ENCODE measurements at places on chromosomes 1 and 21. TPM values are rescaled to one million over a fixed set of nuclear protein-coding genes. Genes with fewer than 3 reads are reported as not detected.

Gene NR5A2
- 16.0 TPM for total RNA-seq

Gene NGF
- total RNA-seq, result 10.9 TPM

Gene E2F2
- not detected for total RNA-seq

Gene MROH7
- 5.1 TPM for total RNA-seq

Gene FCRL4
- total RNA-seq, result not detected

Gene DCDC2B
- total RNA-seq, result 0.62 TPM

Gene TTLL10
- total RNA-seq, result not detected

Gene A3GALT2
- total RNA-seq, result 0.58 TPM

Gene FLAD1
- total RNA-seq, result 12.6 TPM

Gene SPRR2G
- not detected for total RNA-seq

Gene XCL1
- total RNA-seq, result not detected

Gene KRTAP11-1
- not detected for total RNA-seq

Gene RXFP4
- not detected for total RNA-seq

Gene FAM72B
- total RNA-seq, result not detected

Gene RBP7
- 2.5 TPM for total RNA-seq

Gene S100A7
- not detected for total RNA-seq

Gene CNR2
- total RNA-seq, result not detected

Gene GFI1
- total RNA-seq, result 2.4 TPM

Gene MMEL1
- total RNA-seq, result 4.8 TPM

Gene CRNN
- not detected for total RNA-seq

GRCh38 chr1:205004351-205004750, 38.7 kb upstream of the CNTN2 start:
- no peak for DNase-seq

DNA sequence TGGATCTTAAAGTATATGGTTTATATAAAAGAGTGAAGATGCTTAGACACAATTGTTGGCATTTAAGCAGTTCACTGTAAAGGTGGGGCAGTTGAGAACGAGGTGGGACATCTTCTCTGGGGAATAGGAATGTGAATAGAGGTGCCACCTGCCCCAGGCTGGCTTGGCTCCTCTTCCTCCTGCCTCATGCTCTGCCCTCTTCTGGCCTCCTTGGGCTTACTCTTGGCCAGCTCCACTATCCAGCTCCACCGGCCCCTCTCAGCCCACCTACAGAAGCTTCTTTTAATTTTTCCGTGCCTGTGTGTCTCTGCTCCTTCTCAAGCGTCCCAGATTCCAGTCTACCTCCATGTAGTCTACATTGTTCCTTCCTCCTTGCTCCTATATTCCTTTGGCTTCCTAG, 122.1 kb downstream of the NUF2 start:
- no peak for DNase-seq

DNA sequence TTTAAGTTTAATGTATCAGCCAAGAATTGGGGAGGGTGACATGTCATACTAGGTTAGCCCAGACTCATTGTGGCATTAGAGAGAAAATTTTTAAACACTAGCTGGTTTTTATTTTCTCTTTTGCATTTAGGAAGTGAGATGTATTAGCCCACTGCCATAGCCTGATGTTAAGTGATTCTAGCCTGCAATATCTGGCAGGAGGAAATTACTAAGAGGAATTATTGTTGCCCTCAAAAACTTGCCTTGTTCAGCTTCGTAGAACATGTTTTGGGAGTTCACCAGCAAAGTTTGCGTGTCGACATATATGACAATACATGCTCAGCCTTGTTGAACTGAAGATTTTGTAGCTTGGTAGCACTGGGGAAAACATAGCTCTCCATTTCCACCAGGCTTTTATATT, 12.5 kb downstream of the ADAM30 start:
- no peak for DNase-seq

GRCh38 chr1:193185211-193185610, 1.2 kb downstream of the B3GALT2 start:
- DNase-seq, result no peak

GRCh38 chr1:162136760-162137159, 67.3 kb downstream of the NOS1AP start:
- no peak for DNase-seq

DNA sequence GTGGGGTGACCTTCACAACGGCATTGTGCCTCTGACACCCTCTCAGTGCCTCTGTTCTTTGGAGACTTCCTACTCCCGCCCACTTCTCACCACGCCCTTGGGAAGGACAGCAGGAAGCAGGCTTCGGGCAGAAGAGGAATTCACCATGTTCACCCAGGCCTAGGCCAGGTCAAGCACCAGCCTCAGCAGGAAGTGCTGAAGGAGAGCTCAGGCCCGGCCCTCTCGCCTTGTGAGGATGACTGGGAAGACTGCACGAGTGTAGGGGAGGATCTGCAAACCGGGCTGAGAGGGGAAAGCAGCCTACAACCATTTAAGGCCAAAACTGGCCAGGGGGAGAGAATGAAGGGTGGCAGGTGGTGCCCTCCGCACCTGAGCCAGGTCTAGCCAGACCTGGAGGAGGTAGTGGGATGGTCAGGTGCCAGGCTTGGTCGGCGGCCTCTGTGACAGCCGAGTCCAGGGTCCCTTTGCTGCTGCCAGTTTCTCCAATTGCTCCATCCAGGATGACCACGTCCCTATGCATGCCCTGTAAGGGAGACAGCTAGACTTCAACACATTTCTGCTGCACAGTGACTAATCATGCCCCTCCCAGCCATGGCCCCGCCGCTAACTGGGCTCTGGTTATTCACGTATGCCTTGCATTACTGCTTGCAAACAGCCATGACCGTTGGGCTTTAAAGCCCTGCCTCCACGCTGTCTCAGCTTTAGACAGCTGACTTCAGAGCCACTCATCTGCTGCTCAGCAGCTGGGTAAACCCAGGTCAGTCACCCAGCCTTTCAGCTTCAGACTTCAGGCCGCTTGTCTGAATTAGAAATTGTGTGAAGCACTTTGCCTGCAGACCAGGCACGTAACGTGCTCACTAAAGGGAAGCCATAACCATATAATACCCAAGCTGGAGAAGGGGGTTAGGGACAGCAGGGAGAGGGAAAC, 8.9 kb downstream of the MRTO4 start:
- no peak for DNase-seq

DNA sequence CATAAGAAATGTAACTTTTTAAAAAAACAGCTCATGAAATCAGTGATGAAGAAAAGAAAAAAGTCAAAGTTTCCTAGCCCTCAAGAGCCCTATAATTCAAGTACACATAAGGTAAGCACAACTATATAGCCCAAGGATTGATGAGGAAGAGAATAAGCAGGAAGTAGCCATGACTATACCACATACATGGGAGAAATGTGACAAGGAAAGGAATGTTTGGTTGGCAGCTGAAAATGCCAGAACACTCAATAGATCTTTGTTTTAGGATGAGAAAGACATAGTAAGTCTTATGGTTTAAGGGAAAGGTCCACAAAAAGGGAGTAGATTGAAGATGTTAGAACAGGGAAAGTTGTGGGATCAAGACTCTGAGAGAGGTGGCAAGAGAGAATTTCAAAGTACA, 5.7 kb downstream of the DOCK7 start:
- no peak for DNase-seq

DNA sequence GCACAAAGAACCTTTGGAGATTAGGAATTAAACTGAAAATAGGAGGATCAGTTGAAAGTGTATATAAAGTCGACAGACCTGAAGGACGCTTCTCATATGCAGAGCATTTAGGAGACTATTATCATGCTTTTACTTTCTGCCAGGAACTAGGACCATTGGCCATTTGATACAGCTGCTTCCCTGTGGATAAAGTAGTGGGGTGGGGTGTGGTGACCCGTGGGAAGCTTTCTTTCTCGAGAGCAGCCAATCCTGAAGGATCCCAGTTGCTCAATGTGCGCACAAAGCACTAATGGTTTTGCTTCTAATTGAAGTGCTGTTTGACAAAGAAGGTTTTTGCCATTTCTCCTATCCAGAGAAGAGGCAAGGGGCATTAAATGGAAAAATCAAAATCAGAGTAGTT, 14.9 kb upstream of the CD55 start:
- DNase-seq, result no peak

- no peak for DNase-seq
Measured at GRCh38 chr1:230270559-230271281, 155.4 kb downstream of the PGBD5 start.

DNA sequence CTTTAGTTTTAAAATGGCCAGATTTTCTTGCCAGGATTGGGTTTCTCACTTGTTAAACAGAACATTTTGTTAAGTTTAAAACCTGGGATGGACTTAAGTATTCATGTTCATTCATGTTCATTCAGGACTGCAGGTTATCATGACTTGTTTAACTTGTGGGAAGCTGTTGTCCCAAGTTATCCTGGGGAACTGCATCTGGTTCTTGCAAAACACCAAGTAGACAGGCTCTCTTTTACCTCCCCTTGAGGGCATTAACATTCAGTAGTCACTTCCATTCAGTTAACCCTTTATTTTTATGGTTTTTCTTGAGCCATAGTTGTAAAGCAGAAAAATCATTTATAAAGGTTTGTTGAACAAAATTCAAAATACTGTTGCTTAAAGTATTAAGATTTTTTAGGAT, 8.1 kb downstream of the SOD1 start:
- DNase-seq, result no peak

GRCh38 chr21:35084869-35085268, 35.8 kb upstream of the RUNX1 start:
- no peak for DNase-seq

- peak; percentile 68 for DNase-seq
Measured at GRCh38 chr1:181021811-181022434, 747 bp downstream of the STX6 start.

DNA sequence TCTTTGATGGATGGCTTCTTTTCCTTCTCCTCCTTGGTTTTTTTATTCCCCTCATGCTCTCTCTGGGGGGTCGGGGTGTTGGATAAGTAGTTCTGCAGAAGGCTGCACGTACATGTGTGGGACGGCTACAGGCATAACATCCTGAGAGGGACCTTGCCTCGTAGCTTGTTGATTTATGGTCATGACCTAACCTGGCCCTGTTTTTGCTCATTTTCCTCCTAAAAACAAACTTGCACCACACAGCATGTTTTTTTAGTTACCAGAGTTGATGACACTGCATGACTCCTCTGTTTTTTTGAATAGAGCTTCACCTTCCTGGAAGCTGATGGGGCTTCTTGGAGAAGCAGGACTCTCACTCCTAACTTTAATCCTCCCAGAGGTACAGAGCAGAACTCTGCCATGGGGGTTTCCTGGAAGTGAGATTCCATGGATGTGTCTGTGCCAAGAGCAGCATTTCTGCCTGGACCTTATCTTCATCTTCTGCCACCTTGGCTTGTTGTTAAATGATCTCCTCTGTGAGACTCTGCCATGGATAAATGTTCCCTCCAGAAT, 114.7 kb downstream of the PAPPA2 start:
- peak; percentile 47 for DNase-seq

- no peak for DNase-seq
Measured at GRCh38 chr1:15489052-15489736, 13.3 kb downstream of the CELA2B start.

- no peak for DNase-seq
Measured at GRCh38 chr1:93740601-93741031, 59.0 kb upstream of the BCAR3 start.

- DNase-seq, result no peak
Measured at GRCh38 chr1:54252371-54252936, 52.5 kb downstream of the MRPL37 start.

GRCh38 chr1:78492386-78492950, 1.7 kb downstream of the PTGFR start:
- peak; percentile 73 for DNase-seq

- no peak for DNase-seq
Measured at GRCh38 chr1:34645109-34645688, 109.6 kb upstream of the GJB5 start.

DNA sequence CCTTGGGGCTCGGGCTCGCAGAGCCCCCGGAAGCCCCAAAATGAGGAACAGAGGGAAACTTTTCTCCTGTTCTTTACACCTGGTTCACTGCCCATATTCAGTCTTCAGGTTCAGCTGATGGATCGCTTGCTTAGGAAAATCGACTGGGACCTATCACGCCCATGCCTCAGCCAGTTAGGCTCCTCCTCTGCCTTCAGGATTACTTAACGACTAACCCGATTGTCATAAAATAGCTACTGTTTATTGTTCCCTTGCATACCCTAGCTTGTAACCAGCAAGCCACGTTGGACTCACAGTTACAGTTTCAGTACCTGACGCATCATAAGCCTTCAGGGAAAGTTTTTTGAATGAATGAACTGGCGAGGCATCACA, 692 bp downstream of the TARDBP start:
- no peak for DNase-seq

- DNase-seq, result peak; percentile 79
Measured at GRCh38 chr1:204288021-204288588, 71.6 kb downstream of the PLEKHA6 start.

All from uterus (tissue), 4 donors.